ENCODE measurements at places on chromosomes 12 and 14. TPM values are rescaled to one million over a fixed set of nuclear protein-coding genes. Genes with fewer than 3 reads are reported as not detected.

Gene ETFBKMT
- polyA plus RNA-seq: 1.8 TPM

Gene CLEC4D
- polyA plus RNA-seq: 39.2 TPM

Gene ERC1
- polyA plus RNA-seq: 12.5 TPM

Gene MANSC4
- not detected for polyA plus RNA-seq

Gene TMEM253
- polyA plus RNA-seq: 0.24 TPM

Gene DIO2
- polyA plus RNA-seq: 0.18 TPM

Gene BICD1
- polyA plus RNA-seq: 6.1 TPM

Gene REP15
- polyA plus RNA-seq: 1.9 TPM

Gene KLRD1
- 1.1 TPM for polyA plus RNA-seq

Gene TMEM132D
- 0.06 TPM for polyA plus RNA-seq

Gene CCDC177
- polyA plus RNA-seq: 0.01 TPM

Gene VRTN
- not detected for polyA plus RNA-seq

Gene STAB2
- polyA plus RNA-seq: 0.06 TPM

Gene FOXM1
- 3.1 TPM for polyA plus RNA-seq

Gene C12orf56
- not detected for polyA plus RNA-seq

Gene P2RX2
- 0.05 TPM for polyA plus RNA-seq

Gene TTC8
- polyA plus RNA-seq: 11.1 TPM

Gene MMP19
- 92.1 TPM for polyA plus RNA-seq

Gene NEUROD4
- not detected for polyA plus RNA-seq

Gene CCDC88C
- polyA plus RNA-seq: 20.6 TPM

Gene RTL1
- not detected for polyA plus RNA-seq

Gene MYH7
- polyA plus RNA-seq: 0.02 TPM

Gene OVCH1
- polyA plus RNA-seq: 0.69 TPM

Gene FAIM2
- polyA plus RNA-seq: 0.53 TPM

Gene TDRD9
- polyA plus RNA-seq: 8.6 TPM

Gene SDR39U1
- polyA plus RNA-seq: 63.9 TPM

Gene BBS10
- 5.1 TPM for polyA plus RNA-seq

Gene SLIRP
- polyA plus RNA-seq: 227 TPM

Gene MAP1LC3B2
- 1.1 TPM for polyA plus RNA-seq
